Tibial nerve (tissue), 4 donors: ENCODE measurements at places on chromosomes 5 and 9. TPM values are rescaled to one million over a fixed set of nuclear protein-coding genes. Genes with fewer than 3 reads are reported as not detected.

DNA sequence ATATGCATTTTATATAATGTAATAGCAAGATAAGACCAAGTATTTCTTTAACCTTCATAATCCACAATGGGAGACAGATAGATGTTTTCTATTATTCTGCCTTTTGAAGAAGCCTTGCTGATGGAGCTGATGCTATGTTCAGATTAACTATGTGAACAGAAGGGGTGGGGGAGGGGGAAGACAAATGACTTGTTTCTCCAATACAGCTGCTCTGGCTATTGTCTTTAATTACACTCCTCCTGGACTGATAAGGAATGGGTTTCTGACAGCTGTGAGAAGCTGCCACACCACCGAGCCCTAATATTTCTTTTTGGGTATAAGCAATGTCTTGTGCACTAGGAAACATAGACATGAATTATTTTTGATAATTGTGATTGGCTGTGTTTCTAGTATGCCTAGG, 62.0 kb downstream of the CAVIN4 start:
- no peak for DNase-seq

DNA sequence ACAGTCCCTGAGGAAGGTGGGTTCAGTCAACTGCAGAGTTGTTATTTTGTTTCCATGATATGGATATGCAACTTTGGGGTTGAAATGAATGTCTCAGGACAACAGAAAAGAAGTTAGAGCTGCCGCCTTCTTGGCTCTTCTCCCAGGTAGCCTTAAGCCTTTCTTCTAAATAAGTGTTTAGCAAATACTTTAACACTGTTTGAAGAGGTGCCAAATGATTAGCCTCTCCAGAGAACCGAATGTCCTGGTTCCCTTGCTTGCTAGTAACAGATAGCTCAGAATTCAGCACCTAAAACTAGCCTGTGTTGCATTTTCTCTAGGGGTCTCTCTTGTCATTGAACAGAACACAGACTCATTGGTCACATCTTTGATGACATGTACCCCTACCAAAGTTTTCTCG, 127.7 kb upstream of the PIK3R1 start:
- DNase-seq, result no peak

HINT1 gene
- 130 TPM for total RNA-seq

GABRA1 gene
- total RNA-seq, result not detected

DNA sequence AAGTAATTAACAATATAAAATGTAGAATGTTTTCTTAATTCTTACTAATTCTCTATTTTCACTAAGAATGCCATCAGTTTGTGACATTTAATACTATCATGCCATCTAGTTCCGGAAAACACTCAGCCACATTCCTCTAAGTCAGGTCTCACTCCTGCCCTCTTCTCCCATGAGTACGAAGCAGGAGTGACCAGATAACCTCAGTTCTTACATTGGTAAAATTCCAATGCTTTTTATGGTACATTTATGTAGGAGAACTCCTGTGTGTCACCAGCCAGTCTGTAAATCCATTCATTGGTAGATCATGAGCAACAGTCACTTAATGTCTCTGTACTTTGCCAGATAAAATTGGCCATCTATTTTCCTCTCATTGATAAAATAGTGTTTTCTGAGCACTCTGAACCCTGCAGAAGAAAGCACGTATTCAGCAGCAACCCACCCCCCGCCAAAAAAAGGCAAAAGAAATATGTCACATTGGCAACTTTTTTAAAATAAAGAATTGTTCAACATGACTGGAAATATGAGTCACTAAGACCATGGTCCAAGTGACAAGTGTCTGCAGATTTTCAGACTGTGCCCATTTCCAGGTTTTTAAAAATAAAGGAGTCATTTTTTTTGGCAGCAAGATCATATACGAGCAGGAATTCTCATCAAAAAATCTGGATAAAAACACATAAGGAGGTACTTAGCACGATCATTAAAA, 11.8 kb downstream of the GLIS3 start:
- DNase-seq, result no peak

DNA sequence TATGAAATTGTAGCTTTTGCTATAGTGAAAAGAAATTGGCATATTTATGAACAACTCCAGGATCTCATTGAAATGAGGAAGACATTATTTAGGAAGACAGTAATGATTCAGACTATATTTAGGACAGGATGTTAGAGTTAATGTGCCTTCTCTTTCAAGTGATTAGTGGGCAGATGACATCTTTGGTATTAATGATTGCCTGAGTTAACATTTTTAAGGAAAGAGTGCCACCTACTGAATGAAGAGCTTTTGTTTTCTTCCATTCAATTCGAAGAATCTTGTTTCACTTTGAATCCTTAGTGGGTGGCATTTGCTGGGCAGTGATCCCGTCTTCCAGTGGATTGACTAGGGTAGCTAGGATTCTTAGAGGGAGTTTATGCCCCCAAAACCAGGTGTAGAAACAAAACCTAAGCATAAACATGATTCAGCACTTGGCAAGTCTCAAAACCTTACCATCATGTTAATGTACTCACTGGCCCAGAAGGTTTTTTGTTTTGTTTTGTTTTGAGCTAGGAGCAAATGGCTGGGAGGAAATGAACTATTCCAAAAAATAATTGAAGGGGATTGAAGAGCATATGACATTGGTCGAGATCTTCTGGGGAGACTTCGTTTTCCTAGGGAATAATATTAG, 23.2 kb downstream of the MAP3K1 start:
- DNase-seq, result no peak

- DNase-seq, result no peak
Observed at GRCh38 chr5:90015584-90016018, 394.0 kb downstream of the CETN3 start.

DNA sequence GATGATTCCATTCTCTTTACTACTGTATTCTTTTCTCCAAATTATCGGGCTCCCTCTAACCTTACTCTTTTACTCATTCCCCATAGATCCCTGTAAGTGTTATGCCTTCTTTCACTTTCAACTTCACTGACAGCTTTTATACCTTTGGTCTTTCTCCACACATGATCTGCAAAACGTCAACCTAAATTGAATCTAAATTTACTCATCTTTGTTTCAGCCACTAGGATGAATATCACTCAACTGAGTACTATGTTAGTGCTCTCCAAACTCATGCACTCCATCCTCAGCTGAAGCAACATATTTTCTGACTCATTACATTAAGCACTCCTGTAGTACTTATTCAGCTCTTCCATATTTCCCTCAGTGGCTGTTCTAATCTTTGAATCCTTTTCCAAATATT, 133.4 kb downstream of the ADAMTS19 start:
- no peak for DNase-seq

DNA sequence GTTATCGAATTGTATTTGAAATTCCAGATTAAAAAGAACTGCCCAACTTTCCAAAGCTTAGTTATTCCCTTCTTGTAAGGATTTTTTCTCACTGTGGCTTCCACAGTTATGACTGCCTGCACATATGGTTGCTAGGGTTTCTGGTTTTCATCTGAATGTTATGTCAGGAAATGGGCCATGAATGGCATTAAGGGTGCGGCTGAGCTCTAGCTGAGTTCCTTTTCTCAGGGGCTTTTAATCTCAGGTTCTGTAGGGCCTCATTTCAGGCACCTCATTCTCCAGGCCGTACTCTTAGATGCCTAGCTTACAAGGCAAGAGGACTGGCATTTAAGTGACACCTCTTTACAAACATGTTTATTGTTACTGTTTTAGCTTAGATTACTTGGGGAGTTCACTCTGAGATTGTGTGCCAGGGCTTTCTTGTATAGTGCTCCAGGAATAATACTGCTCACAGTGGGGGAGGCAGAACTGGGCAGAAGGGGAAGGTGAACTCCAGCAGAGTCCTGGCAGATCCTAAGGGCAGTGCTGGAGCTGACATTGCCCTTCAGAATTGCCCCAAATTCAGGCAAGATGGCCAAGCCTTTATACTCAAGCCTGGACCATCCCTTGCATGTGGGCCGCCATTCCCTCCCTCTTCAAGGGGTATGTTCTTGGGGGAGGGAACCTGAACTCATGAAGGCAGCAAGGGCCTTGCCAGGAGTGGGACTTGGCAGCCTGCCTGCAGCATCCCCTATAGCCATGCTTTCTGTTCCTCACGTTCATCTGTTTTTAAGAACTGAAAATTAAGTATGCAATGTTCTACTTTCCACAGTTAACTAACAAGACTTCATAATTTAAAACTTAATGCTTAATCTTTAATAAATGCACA, 111.5 kb downstream of the KDM4C start:
- DNase-seq, result no peak

TRAF1 gene
- total RNA-seq, result 12.3 TPM

LHX3 gene
- total RNA-seq, result not detected

ANKDD1B gene
- 1.2 TPM for total RNA-seq

- DNase-seq, result no peak
Observed at GRCh38 chr9:110153431-110153830, 54.5 kb downstream of the C9orf152 start.

DNA sequence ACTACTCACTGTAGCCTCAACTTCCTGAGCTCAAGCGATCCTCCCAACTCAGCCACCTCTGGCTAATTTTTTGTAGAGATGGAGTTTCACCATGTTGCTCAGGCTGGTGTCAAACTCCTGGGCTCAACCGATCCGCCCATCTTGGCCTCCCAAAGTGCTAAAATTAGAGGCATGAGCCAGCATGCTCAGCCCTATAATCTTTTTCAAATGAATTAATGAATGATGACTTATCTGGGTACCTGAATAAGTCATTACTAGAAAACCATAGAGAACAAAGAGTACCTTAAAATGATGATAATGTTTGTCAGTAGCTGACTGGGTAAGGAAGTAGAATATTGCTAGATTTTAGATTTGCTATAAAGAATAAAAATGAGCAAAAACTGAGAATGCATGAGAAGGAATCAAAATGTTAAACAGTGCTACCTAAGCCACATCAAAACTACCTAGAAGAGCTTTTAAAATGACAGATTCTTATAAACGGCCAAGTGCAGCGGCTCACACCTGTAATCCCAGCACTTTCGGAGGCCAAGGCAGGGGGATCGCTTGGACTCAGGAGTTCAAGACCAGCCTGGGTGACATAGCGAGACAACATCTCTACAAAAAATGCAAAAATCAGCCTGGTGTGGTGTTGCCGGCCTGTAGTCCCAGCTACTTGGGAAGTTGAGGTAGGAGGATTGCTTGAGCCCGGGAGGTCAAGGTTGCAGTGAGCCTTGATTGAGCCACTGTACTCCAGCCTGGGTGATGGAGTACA, 13.6 kb downstream of the FNBP1 start:
- no peak for DNase-seq

DNA sequence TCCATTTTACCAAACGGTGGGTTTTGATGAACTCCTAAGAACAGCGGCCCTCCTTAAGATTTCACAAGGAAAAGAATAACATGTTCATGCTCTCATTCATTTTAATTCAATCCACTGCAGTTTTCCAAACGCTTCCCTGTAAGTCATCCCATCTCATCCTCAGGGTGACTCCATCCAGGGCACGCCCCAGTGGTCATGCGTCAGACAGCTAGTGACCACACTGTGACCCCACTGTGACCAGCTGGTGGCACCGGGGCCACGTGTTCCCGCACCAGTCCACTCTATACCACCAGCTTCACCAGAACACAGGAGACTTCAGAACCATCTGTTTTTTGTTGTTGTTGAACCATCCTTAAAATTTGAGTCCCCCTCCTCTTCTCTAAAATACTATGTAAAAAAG, 14.3 kb downstream of the ATPSCKMT start:
- no peak for DNase-seq

RFX3 gene
- 14.9 TPM for total RNA-seq

DNA sequence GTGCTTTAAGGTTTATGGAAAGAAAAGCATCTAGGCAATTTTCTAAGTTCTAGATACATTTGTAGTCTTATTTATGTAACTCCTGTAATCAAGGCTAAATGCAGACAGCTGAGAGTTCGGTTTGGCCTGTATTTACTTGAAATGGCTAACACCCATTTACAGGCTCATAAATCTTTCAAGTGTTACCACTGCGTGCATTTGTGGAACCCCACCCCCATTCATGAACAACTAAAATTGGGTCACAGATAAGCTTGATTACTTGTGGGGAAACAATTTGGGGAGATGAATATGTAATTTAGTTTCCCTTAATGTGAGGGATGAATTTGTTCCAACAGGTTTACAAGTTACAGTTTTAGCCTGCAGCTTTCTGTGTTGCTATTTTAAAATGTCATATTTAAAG, 360.6 kb downstream of the ARRDC3 start:
- no peak for DNase-seq
